ENCODE measurements at places on chromosomes 7 and 10. TPM values are rescaled to one million over a fixed set of nuclear protein-coding genes. Genes with fewer than 3 reads are reported as not detected.
A peak's percentile ranks its signal among the peaks of the same experiment; 100 is the strongest.

GRCh38 chr10:94066411-94066810, 72.7 kb downstream of the PLCE1 start:
- DNase-seq: no peak

DNA sequence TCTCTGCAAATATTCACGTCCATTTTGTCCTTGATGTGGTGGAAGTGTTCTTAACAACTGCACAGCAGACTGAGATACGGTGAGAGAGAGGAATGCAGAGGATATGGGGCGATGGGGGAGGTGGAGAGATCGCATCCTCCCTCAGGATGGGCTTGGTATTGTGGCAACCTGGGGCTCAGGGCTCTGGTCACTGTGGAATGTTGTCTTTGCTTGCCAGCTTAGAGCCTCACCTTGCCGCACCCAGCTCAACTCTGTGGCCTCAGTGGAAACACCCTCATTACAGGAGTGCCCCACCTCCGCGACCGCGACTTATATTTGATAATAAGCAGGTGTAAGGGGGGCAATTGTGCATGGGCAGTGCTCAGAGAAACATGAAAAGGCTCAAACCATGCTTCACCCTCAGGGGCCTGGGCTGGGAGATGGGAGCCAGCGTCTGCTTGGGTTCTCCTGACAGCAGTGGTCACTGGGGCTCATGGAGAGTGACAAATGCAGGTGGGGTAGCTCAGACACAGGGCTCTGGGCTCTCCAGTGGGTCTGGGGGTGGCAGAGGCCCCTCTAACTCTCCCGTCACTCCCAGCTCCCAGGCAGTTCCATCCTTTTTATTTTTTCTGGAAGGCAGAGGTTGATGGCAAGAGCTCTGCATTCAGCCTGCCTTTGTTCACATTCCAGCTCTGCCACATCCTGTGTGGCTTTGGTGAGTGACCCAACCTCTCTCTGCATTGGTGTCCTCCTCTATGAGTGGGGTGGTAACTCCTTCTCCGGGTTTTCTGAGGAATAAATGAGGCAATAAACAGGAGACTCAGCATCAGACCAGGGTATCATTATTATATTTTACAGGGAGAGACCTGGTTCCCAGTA, 43.1 kb upstream of the EMX2 start:
- no peak for DNase-seq

DNA sequence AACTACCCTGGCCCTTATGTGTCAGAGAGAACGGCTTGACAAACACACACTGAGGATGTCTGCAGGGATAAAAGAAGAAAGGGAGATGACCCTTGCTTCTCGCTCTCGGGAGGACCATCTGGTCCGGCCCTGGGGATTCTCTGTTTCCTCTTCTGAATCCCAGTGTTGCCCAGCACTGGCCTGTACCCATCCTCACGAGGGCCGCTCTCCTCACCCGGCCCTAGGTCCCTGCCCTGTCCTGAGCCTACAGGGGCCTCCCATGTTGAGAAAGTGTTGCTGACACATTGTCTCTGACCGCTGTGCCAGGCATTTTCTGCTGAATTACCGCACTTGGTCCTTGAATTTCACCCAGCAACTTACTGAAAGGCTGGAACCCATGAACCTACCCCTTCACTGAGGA, 171.9 kb upstream of the LANCL2 start:
- DNase-seq: no peak

DNA sequence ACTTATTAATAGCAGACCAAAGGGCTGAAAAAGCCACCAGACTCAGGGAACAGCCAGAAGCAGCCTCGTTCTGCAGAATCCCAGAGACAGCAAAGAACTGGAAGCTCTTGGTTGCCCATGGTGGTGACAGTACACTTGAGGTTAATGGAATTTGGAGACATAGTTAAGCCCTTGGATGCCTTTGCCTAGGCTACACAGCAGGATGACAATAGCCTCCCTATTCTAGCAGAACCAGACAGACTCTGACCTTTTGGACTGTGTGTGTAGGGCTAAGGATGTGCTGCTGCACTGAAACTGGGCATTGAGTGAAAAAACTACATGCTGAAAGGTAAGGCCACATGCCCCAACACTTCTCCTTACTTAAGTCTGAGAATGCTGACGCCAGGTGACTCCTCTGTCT, 22.7 kb downstream of the OTUD1 start:
- no peak for DNase-seq

DNA sequence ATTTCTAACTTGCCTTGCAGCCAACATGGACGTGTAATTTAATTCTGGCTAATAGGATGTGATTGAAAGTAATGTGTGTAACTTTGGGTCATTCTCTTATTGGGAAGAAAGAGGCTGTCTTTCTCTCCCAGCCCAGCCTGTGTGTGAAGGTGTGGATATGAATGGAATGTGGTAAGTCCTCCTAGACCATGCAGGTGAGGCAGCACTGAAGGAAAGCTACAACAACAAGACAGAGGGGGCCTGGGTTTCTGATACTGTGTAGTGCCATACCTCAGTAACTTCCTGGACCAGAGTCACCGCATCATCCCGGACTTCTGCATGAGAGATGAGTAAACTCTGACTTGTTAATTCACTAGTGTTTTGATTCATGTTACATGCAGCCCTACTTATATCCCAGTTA, 237.0 kb downstream of the EXOC4 start:
- no peak for DNase-seq

DNA sequence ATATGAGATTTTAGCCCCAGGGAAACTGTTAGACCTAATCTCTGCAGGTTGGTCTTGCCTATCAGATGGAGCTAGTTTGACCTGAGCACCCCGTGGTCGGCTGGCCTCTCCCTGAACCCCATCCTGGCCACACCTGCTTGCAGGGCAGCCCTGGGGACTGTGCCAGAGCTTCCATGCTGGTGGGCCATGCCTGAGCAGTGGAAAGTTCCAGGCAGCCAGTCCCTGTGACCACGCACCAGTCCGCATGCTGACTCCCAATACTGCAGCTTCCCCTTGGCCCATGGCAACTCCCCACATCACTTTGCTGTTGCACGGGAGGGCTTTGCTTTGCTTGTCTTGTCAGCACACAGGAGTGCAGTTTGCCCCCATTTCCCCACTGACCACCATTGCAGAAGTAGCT, 427.8 kb upstream of the SEMA3D start:
- no peak for DNase-seq

DNA sequence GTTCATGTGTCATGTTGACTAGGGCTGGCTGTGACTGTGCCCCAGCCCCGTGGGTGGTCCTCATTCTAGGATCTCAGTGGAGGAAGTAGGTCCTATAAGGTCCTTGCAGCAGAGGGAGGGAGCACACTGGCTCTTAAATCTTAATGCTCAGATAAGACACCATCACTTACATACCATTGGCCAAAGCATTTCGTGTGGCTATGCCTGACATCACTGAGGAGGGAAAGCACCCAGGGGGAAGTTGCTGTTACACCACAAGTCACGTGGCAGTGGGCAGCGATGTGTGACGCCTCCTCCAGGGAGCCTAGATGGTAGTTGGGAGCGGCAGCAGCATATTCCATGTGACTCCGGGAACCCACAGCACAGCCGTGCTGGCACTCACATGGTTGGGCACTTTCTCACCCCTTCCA, 224.7 kb upstream of the SH2B2 start:
- DNase-seq: peak; percentile 38

- DNase-seq: no peak
Measured at GRCh38 chr7:90856351-90857070, 260.4 kb downstream of the CDK14 start.

DNA sequence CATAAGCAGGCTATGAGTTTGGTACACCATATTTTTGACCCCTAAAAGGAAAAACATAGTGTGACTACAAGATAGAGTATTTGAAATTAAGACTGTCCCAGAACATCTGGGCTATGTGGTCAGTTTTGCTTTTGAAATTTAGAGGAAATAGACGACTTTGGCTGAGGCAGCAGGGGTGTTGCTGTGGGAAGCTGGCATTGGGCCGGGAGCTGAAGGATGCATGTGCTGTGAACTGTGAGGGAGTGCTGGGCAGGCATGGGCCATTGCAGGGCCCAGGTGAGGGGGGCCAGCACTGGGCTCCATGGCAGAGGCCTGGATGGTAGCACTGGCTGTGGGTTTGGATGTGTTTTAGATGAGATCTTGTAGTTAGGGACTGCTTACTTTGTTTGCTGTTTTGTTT, 168.3 kb downstream of the BMPER start:
- DNase-seq: no peak

- DNase-seq: no peak
Measured at GRCh38 chr10:16904049-16904448, 86.8 kb upstream of the RSU1 start.

GRCh38 chr7:1670894-1671593, 967 bp downstream of the ELFN1 start:
- DNase-seq: no peak

GRCh38 chr10:23630376-23630775, 191.5 kb downstream of the OTUD1 start:
- no peak for DNase-seq

Gene GDF10
- 5.5 TPM for total RNA-seq
